Fibroblast of skin of scalp (primary cell): ENCODE measurements at places on chromosomes 2 and 18.

GRCh38 chr2:147867050-147867449 lies 22.2 kb downstream of the ACVR2A start:
- peak; percentile 6 for DNase-seq

DNA sequence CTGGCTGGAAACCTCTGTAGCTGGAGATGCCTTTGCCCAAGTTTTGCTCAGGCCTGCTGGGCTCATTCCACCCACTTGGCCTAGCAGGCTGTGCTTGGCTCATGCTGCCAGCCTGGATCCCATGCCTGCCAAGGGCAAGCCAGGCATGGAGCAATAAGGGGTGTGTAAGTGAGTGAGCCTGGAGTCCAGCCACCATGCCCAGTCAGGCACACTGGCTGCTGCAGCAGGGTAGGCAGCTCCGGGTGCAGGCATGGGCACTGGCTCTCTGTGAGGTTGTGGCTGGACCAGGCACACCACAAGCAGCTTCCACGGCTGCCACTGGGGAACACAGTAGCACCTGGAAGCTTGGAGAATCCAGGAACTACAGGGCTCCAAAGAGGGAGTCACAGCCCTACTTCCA lies 147.7 kb upstream of the HS6ST1 start:
- DNase-seq: no peak

DNA sequence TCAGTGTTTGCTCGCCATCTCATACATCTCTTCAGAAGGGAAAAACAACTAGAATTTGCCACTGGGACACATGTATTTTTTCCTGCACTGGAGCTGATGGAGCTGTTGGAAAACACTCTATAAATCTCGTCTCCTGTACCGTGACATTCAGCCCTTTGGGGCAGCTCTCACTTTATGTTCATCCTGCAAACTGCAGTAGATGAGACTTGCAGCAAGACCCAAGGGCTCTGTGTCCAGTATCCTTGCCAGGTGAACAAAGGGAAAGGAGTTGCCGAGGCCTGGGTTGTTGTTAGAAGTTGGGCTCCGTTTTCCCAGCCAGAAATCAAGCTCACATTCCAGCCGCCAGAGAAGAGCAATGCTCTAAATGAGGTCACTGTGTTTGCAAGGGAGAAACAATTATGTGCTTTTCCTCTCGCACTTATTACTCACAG lies 285.1 kb downstream of the SLC4A3 start:
- peak; percentile 42 for DNase-seq

DNA sequence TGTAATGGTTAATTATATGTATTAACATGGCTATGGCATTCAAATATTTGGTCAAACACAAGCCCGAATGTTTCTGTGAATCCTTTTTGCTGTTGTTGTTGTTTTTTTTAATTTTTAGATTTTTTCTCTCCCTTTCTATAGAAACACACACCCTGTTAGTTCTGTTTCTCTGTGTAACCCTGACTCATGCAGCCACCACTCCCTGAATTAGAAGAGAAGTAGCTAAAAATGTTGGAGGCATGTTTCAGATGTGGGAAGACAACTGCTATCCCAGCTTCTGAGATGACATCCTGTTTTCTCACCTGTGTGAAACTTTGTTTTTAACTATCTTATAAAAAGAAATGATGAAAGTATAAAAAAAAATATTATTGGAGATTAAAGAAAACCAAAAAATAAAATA lies 219.6 kb upstream of the RGPD4 start:
- no peak for DNase-seq

- DNase-seq: no peak
These were observed 46.9 kb downstream of the MAP4K3 start for GRCh38 chr2:39390216-39390615.

DNA sequence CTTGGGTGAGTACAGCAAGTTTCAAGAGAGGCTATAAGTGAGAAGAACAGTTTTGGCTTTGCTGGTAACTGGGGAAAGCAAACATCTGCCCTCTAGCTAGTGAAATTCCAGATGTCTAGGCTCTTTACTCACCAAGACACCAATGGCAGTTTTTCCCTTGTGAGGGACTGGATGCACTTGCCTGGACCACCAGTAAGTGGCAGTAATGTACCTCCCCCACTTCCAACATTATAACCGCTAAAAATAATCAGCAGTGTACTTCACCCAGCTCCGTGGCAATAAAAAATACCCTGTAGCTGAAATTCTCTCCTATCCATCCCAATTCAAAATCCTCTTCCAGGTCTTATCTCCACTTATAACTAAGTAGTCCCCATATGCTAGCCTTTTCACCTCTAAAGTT lies 383.9 kb downstream of the ARHGAP15 start:
- peak; percentile 78 for DNase-seq

DNA sequence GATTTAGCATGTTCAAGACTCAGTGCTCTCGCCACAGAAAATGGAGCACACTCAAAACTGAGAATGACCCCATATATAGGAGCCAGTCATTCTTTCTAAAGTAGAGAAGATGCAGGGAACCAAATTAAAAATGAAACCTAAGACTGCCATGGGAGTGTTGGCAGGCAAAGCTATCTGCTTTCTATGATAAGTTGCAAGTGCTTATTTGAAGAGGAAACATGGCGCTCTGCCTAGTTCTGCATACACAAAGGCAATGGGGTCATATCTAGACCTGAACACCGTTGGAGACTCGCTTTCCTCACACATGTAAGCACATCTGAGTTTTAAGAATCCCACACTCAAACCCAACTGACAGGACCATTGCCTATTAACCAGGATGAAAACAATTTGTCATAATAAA lies 292.5 kb downstream of the ALK start:
- DNase-seq: no peak
